Vagina (tissue), 2 donors: ENCODE measurements at places on chromosomes 4 and X.

- DNase-seq, result no peak
Observed at GRCh38 chrX:7330971-7331746, 183.2 kb upstream of the PUDP start.

GRCh38 chrX:70336767-70337166 lies 46.9 kb downstream of the KIF4A start:
- no peak for DNase-seq

- DNase-seq, result no peak
Observed at GRCh38 chr4:74873545-74874301, 59.2 kb upstream of the PARM1 start.

GRCh38 chr4:68997040-68997439 lies 45.4 kb upstream of the UGT2A3 start:
- DNase-seq, result no peak

DNA sequence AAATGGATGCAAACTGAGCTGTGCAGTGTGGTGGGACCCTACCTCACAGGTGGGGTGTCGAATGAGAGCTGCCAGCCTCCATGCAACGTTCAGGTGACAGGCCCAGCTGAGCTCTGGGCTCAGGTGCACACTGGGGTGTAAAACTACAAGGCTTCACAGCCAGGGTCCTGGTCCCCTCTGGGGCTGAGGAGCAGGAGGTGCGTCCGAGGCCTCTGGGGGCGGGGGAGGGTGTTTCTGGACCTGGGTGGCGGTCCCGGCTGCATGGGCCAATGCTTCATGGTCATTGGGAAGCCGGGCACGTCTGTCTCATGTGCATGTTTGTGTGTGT lies 26.5 kb upstream of the SORCS2 start:
- DNase-seq, result peak; percentile 12

DNA sequence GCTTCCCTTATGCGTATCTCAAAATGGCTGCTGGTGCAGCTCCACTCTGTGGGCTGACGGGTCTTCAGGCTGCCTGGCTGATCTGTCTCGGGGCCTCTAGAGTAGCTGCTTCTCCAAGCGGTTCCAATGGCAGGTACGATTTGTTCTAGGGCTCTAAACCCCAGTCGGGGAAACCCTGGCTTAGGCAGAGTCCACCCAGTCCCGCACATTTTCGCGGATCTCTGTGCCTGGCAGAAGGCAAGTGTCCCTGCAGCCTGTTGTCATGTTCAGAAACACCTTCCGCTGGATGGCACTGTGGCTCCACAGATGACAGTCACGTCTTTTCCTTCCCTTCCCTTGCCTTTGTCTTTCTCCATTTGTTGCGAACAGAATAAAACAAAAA lies 54.4 kb downstream of the NBDY start:
- no peak for DNase-seq

DNA sequence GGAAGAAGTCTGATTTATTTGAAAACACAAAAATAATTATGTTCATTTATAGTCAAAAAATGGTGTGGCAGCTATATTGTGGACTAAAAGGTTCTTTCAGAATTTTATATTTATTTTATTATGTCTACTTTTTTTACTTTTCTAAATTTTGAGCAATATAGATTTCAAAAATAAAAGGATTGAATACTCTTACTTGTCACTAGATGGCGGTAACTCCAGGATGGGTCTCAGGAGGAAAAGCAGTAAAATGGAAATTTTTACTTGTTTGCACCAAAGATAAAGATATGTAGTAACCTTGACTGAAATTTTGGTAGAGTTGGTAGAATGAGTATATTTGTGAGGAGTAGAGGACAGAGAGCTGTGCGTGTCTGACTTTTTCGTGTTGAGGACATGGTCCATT lies 14.5 kb upstream of the DACH2 start:
- no peak for DNase-seq
